ENCODE measurements at places on chromosomes 4 and X.

DNA sequence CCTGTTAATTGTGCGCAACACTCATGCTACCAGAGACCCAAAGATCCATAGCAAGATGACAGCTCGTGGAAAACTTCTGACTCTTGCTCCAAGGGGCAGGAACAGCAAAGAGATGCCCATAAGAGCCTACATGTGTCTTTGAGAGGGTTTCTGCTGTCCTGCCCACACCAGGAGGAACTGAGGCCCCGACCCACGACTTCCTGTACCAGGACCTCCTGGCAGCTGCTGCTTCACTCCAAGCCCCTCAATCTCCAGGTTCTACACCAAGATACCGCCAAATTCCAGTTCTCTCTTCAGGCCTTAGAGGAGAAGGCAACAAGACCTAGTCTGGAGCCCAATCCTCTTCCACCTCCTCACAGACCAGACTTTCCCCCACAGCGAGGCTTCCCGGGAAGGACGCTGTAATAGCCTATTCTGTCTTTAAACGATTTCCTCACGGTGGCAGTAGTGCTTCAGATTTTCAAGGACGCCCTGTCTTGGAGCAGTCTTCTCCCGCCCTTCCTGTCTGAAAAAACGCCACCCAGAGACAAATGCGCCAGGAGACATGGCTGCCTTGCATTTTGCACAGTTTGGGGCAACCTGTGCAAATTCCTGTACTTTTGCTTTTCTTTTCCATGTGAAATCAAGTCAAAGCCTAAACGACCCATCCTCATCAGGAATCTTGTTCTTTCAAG, 230.2 kb upstream of the STK26 start:
- DNase-seq, result no peak

DNA sequence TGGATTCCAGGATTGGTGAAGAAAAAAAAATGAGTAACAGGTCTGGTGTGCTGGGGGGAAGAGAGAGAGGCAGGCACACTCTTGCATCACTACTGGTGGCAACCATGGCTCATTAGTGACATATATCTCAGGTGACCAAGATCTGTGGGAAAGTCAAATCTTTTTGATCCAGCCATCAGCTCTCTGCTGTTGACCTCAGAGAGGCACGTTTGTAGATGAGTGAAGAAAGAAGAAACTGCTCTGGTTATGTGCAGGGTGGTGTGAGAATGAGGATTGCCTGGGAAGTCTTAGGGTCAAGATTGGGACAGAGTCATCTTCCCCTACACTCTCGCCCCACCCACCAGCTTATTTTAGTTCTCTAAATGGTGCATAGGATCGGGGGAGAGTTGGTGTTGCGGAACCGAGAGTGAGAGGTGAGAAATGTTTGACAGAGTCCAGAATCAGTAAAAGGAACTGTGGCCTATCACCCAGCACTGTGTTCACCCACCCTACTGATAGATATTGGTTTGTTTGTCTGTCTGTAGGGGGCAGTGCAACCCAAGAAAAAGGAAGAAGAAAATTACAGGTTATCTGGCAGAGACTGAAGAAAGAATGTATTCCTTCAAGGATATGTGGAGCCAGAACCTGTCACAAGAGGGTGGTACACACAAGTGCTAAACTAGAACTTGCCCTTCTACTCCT, 21.9 kb downstream of the ARMCX6 start:
- DNase-seq, result no peak

DNA sequence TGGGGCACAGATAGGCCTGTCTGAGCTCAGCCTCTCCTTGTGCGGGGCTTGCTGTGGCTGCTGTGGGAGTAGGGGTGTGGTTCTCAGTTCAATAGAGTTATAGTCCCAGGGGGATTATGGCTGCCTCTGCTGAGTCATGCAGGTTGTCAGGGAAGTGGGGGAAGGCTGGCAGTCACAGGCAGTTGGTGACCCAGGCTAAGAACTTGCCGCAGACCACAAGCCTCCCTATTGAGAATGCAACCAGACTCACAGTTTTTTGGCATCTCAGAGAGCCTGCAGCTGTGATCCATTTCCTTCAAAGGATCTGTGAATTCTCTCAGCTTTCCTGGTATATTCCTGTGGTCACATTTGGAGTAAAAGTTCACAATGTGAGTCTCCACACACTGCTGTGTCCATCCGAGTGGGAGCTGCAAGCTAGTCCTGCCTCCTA, 364.9 kb downstream of the ZNF674 start:
- no peak for DNase-seq

DNA sequence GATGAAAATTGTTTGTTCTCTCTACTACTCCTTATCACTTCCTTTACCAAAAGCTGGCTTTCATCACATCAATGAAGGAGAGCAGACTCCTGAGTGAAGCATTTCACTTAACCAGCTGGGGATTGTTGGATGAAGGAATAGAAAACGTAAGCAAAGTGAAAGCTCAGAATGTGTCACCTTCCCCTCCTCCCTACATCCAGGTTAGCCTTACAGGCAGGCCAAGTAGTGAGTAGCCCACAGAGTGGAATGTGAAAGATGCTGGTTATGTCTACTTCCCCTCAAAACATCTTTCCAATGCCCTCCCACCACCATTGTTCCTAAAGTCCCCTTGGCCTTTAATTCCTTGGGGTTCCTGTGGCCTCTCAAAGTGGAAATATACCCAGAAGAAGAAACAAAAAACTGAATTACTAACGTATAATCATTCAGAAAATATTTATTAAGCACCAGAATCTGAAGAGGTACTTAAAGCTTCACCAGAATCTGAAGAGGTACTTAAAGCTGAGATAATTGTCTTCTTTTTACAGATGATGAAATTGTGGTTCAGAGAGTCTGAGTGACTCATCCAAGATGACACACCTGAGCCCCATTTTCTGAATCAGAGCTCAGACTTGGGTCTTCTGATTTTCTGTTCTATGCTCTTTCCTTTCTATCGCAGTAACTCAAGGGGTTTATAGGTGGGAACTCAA, 6.5 kb downstream of the P2RY4 start:
- no peak for DNase-seq

All from stimulated activated CD4-positive, alpha-beta T cell treated with anti-CD3 and anti-CD28 coated beads, Interleukin-4, amount 100 ng/mL, for 1 hour (primary cell).